ENCODE measurements at places on chromosomes 16 and 17. TPM values are rescaled to one million over a fixed set of nuclear protein-coding genes. Genes with fewer than 3 reads are reported as not detected.

DNA sequence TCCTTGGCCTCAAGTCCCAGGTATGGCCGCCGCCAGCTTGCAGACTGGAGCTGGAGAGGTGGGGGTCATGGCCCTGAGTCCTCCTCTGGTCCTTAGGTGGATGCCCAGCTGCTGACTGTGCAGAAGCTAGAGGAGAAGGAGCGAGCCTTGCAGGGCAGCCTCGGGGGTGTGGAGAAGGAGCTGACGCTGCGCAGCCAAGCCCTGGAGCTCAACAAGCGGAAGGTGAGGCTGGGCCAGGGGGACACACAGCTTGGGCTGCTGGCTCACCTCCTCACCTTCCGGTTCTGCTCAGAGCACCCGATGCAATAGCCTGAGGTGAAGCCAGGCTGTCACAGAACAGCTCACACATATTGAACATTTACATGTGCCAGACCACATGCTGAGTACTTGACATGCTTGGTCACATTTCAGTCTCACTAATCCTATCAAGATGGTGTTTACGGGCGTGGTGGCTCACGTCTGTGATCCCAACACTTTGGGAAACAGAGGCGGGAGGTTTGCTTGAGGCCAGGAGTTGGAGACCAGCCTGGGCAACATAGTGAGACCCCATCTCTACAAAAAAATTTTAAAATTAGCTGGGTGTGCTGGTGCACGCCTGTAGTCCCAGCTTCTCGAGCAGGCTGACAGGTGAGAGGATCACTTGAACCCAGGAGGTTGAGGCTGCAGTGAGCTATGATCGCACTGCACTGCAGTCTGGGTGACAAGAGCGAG is 7.4 kb downstream of the RNF40 start:
- DNase-seq, result no peak

DNA sequence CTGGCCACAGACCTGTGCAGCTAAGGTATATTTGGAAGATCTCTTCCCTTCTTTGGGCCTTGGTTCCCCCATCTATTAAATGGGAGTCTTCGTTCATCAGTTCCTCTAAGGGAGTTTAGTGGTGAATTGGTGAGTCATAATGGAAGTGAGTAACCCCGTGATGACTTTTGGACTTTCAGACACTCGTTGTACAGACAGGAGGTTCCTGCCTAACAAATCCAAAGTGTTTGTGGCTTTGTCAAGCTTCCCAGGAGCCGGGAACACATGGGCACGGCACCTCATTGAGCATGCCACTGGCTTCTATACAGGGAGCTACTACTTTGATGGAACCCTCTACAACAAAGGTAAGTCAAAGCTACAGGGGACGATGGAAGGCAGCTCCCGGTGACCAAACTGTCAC is 40.4 kb downstream of the WSCD1 start:
- no peak for DNase-seq

- DNase-seq, result peak; percentile 30
These were observed 59.1 kb upstream of the CLEC18B start for GRCh38 chr16:74480150-74481029.

- no peak for DNase-seq
These were observed 415.0 kb upstream of the MAF start for GRCh38 chr16:80015566-80015965.

- no peak for DNase-seq
These were observed 304.7 kb downstream of the XYLT1 start for GRCh38 chr16:17166095-17166494.

DNA sequence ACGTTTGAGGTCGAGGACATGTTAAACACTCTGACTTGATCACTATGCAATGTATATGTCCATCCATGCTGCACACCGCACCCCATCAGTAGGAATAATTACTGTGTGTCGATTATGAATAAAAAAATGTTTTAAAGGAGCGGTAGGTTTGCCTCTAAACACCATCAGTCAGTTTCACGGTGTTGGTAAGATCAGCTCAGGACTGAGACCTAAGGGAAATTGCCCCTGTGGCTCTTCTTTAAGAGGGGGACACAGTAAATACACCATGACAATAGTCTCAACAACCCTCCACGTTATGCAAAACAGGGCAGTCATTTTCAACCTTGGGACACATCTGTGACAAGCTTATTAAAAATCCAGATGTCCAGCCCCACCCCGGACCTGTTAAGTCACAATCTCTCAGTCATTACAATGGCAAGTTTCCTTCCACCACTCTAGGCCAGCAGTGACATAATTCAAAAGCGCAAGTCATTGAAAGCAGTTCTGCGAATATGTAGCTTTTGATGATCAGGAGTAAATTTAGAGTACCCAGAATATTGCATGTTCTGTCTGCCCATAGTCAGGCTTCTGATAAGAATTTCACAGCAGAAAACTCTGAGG is 1.2 kb downstream of the ATMIN start:
- no peak for DNase-seq

DNA sequence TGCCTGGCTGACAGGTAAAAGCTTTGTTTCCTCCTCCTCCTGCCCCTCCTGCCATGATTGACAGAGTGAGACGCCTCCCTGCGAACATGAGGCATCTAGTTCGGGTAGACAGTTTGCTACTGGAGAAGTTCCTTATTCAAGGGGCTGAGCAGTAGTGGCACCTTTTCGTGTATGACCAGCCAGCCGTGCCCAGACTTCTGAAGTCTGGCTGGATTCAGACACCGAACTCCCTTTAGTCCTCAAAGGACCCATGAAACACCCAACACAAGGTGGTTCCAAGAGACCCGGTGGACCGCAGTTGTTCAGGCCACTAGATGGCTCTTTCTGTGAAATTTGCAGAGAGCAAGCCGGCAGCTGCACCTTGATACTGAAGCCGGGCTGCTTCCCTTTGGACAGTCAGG is 192.8 kb downstream of the XYLT1 start:
- DNase-seq, result no peak

- no peak for DNase-seq
These were observed 86.7 kb downstream of the TIMM22 start for GRCh38 chr17:1083451-1084187.

DNA sequence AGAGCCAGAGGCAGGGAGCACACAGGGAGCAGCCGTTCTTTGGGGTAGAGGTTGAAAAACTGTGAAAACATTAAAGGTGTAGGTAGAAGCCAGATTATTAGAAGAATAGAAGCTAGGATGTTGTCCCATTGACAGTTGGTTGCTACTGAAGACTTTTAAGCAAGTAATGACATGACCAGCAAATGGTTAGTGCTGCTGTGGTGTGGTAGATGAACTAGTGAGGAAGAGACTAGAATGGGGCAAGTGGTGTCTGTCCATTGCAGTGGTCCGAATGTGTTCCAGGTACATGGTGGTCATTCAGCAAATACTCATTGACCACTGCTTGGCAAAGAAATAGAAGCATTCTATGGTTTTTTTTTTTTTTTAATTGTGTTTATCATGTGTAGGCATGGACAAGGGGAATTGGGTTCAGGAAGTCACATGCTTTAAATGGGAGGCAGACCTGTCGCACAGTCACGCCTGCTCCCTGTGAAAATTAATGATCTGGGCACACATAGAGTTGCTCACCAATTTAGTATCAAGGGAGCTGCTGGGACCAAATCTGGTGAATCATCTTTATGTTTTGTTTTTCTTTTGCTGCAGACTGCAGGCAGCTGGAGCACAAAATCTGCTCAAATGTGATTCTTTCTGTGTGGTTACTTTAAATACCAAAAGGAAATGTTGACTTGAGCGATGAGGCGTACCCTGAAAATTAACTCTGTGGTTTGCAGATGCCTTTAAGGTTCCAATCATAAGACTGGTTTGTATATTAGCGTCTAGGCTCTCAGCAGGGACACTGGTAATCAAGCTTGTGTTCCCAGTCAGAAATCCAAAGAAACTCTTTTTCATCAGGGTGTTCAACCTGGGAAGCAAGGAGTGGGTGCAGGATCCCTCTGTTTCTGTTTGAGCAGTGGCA is 30.7 kb downstream of the YPEL2 start:
- DNase-seq, result no peak

GRCh38 chr16:71916397-71916920 is 21.1 kb downstream of the IST1 start:
- DNase-seq, result no peak

DNA sequence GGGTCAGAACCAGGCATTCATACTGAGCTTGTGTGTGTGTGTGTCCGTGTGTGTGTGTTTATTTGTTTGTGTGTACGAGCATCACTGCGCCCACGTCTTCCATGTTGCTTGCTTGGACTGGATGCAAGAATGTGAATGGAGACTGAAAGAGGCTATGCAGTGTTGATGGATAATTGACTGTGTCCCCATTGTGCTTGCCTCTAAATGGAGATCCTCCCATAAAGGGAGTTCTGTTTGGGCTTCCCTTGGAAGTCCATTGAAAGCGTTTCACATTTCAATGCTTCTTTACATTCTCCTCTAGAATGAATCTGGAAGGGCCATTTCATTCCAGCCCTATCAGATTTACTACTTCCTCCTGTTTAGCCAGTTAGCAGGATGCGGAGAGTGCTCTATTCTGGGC is 124.0 kb downstream of the GP2 start:
- no peak for DNase-seq

- no peak for DNase-seq
These were observed 25.4 kb downstream of the SLC39A11 start for GRCh38 chr17:73067075-73067474.

- DNase-seq, result peak; percentile 20
These were observed 705 bp downstream of the FOXK2 start for GRCh38 chr17:82519971-82520903.

DNA sequence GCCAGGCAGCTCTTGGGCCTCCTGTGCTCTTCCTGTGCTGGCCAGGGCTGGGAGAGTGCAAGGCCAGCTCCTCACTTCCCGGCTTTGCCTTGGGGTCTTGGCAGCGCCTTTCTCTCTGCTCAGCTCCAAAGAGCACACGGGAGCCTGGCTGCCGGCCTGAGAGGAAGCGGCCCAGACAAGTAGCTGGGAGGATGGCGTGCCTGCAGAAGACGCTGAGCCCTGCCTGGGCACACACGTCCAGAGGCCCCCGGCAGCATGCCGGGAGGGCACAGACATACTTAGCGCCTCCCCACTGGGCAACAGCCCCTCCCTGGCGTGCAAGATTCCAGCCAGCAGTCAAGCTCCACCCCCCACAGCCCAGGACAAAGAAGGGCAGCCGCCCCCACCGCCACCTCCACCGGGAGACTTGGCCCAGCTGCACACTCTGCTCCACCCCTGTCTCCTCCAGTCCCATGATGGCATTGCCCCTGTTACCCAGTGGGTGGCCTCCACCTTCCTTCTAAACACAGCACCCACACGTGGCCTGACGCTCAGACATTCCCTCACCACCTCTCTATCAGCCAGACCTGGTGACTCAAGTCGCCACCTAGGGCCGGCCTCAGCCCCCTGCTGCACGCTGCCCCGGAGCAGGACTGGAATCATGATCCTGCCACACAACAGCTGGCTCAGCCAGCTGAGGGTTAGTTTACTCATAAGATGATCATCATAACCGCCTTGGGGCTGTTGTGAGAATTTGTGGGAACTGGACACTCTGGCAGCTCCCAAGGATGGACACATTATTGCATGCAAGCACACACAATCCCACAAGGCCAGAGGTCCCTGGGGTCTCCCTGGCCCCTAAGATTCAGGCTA is 12.4 kb downstream of the SGCA start:
- peak; percentile 80 for DNase-seq

DNA sequence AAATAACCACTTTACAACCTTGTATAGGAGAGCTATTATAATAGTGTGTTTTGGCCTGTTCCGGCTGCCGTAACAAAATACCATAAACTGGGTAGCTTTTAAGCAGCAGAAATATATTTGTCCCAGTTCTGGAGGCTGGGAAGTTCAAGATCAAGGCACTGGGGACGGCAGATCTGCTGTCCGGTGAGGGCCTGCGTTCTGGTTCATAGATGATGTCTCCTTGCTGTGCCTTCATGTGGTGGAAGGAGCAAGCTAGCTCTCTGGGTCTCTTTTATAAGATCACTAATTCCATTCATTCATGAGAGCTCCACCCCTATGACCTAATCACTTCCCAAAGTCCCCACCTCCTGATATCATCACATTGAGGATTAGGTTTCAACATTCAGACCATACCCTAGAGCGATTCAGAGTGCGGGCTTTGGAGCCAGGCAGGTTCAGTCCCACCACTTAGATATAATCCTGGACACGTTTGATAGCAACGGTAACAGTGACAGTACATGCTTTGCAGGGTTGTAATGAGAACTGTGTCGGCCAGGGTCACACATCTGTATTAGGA is 76.2 kb upstream of the ZFHX3 start:
- no peak for DNase-seq

DNA sequence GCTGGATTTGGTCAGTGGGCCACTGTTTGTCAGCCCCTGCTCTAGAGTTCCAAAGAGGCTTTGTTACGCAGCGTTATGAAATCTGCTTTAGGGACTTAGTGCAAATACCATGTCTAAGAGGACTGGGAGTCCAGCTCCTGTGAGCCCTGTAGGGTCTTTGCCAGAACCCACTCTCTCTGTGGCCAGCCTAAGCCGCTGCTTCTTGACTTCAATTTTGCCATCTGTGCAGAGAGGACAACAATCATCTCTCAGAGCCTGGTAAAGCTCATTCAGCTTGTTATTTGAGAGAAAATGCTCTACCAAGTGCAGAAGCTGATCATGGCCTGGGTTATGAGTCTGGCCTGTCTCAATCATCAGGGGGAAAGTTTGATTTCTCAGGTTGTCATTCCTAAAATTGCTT is 17.9 kb downstream of the CA10 start:
- DNase-seq, result no peak

DNA sequence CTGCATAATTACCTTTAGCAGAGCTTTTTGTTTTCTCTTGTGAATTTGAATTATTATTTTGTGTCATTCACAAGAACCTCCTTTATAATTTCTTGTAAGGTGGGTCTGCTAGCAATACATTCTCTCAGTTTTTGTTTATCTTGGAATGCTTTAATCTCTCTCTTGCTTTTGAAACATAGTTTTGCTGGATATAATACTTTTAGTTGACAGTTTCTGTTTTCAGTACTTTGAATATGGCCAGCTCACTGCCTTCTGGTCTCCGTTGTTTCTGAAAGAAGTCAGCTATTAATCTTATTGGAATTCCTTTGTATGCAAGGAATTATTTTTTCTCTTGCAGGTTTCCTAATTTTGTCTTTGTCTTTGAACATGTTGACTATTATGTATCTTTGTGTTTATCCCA is 167.0 kb downstream of the MAP2K4 start:
- no peak for DNase-seq

DNA sequence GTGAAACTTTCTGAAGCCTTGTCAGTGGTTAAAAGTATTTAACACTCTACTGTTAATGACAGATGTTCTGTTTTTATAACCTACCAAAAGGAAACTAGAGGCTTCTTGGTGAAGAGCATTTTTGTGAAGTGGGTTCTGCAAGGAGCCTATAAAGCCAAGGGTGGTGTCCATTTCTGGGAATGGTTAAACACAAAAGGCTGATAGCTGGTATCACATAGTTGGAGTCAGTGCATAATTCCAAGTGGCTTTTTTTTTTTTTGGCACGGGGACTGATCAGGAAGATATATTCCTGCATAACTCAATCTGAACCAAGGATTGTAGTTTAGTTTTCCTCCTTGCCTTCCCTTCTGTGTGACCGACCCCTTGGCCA is 27.6 kb upstream of the KPNB1 start:
- no peak for DNase-seq

The CIITA gene
- total RNA-seq, result 9.4 TPM

The FBXO39 gene
- not detected for total RNA-seq

The TBX6 gene
- total RNA-seq, result 1.0 TPM

The SLC52A1 gene
- not detected for total RNA-seq

The KRTAP9-2 gene
- total RNA-seq, result not detected

The SOX15 gene
- total RNA-seq, result 1.9 TPM

The TAOK2 gene
- 34.3 TPM for total RNA-seq

The PRDM7 gene
- not detected for total RNA-seq

The MEFV gene
- 0.49 TPM for total RNA-seq

The DCAF7 gene
- 45.7 TPM for total RNA-seq

The ACAP1 gene
- 13.4 TPM for total RNA-seq

The NUPR1 gene
- total RNA-seq, result 33.1 TPM

Measured in left ventricle myocardium inferior (tissue), 1 donor.